ENCODE measurements at places on chromosomes 2 and 18.
A peak's percentile ranks its signal among the peaks of the same experiment; 100 is the strongest.

- DNase-seq, result peak; percentile 17
These were observed 48.0 kb upstream of the GPR17 start for GRCh38 chr2:127597984-127598380.

- DNase-seq, result peak; percentile 58
These were observed 48.0 kb upstream of the ANXA4 start for GRCh38 chr2:69693775-69694450.

DNA sequence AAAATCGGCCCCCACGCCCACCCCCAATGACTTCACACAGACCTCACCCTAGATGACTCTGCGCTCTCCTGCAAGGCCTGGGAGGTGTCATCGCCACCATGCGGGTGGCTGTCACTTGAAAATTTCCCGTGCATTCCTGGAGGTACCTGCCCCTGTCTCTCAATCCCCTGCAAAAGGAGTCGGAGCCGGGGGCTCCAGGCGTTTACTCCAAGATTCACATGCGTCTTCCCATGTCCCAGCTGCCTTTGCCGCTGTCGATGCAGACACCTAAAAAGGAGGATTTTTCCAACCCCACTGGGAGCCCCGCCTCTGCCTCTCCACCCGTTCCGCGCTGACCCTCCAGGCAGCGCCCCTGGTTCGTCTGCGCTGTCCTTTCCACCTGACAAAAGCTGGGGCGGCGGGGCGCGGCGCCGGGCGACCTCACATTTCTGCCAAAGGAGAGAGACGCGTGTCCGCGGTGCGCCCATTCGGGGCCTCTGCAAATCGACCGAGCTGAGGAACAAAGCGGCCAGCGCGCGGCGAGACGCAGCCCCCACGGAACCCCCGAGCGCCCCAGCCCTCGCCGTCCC is 667 bp downstream of the REEP1 start:
- DNase-seq, result no peak

- no peak for DNase-seq
These were observed 40.6 kb upstream of the INHBB start for GRCh38 chr2:120305296-120305695.

Data from activated CD4-positive, alpha-beta T cell treated with anti-CD3 and anti-CD28 coated beads, Interleukin-2, Interleukin-6, amounts not matched to agents 100 ng/mL and 50 ng/mL, durations not matched to agents 16 hours and 8 hours (primary cell).